ENCODE measurements at places on chromosomes 13 and 19.
A peak's percentile ranks its signal among the peaks of the same experiment; 100 is the strongest.

- DNase-seq = no peak
Observed at GRCh38 chr19:18869023-18869618, 26.8 kb downstream of the CERS1 start.

DNA sequence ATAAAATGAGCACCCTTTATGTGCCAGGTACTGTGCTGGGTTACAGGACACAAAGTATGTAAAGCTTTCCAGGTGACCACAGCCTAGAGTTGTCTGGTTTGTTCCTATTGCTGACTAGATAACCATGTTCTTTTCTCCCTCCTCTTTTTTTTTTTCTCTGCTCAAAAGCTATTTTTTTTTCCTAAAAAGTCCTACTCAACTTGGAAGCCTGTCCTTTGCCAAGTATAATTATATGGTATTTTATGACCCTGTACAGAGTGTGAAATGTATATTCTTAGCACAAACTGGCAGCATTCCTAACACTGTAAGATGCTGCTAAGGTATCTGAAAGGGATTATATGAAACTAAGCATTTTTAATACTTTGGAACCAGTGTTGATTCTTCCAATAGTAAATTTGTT is 171.0 kb downstream of the GPC6 start:
- DNase-seq = no peak

DNA sequence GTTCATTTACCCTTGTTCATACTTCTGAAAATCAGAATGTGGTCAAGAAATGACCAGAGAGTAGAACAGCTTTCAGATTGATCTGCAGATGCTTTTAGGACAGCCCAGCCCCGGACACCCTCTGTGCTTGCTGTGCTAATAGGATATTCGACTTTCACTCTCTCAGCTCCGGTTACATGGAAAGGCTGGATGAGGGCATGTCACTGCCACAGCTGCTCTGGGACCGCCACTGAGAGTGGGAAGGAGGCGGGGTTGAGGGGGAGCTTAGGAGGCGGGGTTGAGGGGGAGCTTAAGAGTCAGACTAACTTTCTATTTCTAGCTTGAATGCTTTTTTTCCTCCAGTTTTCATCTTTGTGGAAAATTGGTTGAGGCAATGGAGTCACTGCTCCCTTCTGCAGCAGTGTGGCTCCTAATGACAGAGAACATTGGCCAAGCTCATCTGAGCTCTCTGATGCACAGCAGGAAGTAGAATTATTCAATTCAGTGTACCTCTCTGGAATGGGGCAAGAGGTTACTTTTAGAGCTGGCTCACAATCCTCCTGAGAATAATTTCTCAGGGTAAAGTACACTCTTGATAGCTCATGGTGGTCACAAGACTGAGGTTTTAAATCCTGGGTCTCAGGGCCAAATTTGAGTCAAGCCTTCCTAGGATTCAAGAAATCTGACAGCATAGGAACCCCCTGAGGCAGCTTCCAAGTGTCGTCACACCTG is 74.6 kb upstream of the NPAS1 start:
- DNase-seq = peak; percentile 79

DNA sequence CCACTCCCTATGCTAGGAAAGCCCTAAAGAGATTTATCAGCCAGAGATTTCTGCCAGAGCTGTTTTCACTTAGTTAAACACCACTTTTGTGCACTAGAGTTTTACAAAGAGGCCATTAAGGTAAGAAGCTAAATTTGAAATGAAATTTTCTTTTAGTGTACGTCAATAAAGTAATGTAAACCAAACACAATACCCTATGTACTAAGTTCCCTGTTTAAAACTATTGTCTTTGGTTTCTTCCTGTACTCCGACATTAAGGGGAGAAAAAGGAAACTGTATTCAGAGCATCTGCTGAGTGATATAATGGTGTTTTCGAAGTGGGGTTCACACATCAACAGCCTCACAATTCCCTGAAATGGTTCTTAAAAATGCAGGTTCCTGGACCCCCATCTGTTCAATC is 40.7 kb upstream of the STARD13 start:
- DNase-seq = no peak

- DNase-seq = no peak
Observed at GRCh38 chr13:105412171-105412570, 1123.3 kb downstream of the EFNB2 start.

DNA sequence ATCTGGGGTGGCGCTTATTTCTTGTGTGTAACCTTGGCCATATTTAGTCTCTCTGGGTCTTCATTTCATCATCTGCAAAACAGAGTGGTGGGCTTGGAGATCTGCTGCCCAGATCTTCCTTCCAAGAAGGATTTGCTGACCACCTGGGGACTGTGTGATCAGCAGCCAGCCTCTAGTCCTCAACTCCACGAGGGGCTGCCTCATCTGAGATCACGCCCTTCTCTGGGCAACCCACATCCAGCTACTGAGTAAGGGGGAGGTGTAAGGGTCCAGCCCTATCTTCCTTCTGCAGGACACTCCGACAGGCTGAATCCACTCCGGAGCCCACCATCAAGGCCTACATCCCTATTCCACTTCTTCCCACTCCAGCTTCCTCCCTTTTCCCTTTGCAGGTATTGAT is 57.9 kb downstream of the CHST8 start:
- no peak for DNase-seq

DNA sequence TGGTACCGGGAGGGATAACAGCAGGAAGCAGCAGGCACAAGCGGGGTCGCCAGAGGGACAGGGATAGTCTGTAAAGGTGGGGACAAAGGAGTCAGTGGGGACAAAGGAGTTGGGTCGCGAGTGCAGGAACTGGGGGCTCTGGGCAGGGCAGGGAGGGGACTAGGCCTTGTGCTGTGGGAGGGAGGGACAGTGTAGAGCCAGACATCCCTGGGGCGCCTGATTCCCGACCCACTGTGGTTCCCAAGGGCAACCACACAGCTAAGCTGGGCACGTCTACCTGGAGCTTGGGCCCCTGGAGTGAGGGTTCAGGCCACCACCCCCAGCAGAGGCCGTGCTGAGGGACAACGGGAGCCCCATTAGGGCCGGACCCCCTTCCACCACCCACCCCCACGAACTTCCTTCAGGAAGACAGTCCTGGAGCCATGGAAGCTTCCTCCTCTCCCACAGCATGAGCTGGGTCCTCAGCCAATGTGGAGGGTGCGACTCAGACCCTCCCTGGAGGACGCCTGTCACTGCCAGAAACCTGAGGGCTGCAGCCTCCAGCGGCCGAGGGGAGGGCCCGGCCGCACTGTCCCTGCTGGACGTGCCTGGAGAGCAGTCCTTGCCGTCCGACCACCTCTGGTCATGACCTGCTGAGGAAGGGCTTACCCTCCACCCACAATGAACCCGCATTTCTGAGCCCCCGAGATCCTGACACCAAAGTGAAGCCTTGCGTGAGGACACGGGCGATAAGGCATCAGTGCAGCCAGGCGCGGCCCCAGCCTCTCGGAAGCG is 77.9 kb downstream of the SPACA7 start:
- DNase-seq = no peak

DNA sequence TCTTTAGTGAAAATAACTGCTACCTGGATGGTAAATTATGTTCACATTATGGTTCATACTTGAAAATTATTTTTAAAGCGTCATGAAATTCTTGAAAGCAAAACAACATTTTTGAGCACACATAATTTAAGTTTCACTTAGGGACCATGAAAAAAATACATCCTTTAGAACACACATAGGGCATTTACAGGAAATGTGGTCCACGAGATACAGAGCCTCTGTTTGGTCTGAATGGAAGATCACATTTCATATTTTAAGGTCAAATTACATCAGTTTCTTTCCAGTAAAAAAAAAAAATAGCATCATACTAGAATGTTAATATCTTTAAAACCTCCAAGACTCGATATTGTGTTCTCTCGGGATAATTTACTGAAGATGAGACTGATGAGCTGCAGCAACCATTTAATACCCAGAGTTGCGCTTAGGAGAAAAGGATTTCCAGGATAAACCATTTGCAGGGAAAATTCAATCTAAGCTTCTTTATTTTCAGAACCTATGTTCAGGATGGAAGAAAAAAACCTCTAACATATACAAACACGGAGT is 720.7 kb downstream of the DIAPH3 start:
- no peak for DNase-seq

DNA sequence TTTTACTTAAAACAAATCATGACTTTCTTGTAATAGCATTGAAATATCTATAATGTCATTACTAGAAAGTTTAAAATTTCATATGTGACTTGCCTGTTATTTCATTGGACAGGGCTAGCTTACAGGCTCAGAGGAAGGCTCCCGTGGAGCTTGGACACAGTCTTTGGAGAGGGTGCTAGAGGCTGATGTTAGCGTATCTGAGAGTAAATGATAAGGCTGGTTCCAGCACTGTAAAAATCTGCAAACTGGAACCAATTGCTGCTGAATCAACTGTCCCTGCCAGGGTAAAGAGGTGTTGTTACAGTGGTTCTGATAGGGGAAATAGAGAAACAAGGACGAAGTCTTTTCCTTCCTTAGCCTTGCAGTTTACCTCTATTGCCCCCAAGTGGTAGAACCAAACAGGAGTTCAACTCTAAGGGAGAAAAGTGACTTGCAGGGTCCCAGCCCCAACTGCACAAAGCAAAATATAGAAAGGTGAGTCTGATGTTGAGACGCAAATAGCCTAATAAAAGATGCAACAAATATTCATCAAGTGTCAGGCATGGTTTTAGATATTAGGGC is 901.7 kb downstream of the DIAPH3 start:
- DNase-seq = no peak

DNA sequence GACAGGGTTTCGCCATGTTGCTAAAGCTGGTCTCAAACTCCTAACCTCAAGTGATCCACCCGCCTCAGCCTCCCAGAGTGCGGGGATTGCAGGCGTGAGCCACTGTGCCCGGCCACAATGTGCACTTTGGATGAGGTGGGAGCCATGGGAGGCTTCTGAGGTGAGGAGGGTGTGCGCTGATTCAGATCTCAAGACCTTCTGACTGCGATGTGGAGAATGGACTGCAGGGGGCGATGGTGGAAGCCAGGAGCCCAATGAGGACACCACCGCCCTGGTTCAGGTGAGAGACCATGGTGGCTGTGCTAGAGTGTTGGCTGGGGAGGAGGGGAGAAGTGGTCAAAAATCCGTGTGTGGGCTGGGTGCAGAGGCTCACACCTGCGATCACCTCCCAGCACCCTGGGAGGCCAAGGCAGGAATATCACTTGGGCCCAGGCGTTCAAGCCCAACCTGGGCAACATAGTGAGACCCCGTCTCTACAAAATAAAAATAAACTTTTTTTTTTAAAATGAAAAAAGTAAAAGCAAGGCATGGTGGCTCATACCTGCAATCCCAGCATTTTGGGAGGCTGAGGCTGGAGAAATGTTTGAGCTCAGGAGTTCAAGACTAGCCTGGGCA is 5.6 kb downstream of the INAFM1 start:
- DNase-seq = no peak

DNA sequence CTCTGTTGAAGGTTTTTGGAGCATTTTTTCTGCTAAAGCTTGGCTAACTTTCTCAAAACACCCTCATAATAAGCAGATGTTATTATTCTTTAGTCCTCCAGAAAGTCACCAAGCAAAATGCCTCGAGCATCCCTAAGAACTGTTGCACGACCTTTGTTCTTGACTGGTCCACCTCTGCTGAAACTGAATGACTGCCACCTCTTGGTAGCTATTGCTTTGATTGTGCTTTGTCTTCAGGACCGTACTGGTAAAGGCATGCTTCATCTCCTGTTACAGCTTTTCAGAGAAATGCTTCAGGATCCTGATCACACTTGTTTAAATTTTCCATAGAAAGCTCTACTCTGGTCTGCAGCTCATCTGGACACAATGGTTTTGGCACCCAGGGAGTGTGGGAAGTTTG is 254.8 kb downstream of the DCT start:
- no peak for DNase-seq

- DNase-seq = no peak
Observed at GRCh38 chr13:25166306-25166705, 5.8 kb downstream of the AMER2 start.

- DNase-seq = no peak
Observed at GRCh38 chr19:12055784-12056183, 3.0 kb upstream of the ZNF878 start.

DNA sequence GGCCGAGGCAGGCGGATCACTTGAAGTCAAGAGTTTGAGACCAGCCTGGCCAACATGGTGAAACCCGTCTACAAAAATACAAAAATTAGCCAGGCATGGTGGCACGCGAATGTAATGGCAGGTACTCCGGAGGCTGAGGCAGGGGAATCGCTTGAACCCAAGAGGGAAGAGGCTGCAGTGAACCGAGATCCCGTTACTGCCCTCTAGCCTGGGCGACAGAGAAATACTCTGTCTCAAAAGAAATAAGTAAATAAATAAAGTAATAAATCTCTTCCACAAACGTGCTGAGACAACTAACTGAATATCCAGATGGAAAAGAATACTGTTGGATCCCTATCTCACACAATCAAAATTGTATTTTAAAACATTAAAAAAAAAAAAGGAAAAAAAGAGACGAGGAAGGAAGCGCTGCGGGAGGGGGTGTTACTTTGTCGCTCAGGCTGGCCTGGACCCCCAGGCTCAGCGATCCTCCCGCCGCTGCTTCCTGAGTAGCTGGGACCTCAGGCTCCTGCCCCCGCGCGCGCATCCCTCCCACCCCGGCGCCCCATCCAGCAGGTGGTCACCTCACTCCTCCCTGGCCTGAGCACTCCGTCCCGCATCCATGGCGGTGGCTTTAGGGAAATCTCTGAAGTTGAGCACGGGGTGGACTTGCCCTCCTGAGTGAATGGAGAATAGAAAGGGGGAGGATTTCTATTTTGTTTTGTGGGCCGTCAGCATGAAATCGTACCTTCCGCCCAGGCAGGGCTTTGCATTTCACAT is 628 bp upstream of the ZNF813 start:
- DNase-seq = no peak

DNA sequence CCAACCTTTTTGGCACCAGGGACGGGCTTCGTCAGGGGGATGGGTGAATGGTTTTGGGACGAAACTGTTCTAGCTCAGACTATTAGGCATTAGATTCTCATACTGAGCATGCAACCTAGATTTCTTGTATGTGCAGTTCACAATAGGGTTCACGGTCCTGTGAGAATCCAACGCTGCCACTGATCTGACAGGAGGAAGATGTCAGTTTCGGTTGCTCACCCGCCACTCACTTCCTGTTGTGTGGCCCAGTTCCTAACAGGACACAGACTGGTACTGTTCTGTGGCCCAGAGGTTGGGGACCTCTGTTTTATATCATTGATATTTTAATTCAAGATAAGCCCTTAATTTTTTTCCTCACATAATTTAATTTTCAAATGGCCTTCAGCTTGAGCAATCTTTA is 26.7 kb upstream of the TDRD3 start:
- DNase-seq = no peak

- peak; percentile 89 for DNase-seq
Observed at GRCh38 chr19:35995048-35995993, at the start of gene SDHAF1. Gene SDHAF1, plus strand, starts transcription at chr19:35995188. Its CDS starts 87 bp downstream, at chr19:35995275.
